ENCODE measurements at places on chromosomes 3 and 15.
A peak's percentile ranks its signal among the peaks of the same experiment; 100 is the strongest.

GRCh38 chr3:61627768-61628185 is 66.4 kb downstream of the PTPRG start:
- peak; percentile 98 for DNase-seq

DNA sequence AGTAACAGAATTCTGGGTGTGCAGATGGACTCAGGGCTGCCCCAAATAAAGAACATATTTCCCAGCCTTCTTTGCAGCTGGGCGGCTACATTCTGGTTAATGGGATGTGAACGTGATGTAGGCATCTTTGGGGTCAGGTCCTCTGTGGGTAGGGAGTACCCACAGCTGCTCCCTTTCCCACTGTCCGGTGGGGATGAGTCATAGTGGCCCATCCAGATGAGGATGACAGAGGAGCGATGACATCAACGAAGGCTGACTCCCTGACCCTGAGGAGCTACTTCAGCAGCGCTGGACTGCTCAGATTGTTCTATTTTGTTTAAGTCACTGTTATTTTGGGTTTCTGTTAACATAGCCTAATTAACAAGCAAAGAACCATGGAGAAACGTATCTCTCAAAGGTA is 38.0 kb downstream of the SRPRB start:
- peak; percentile 89 for DNase-seq

- no peak for DNase-seq
Observed at GRCh38 chr3:29514170-29514569, 233.3 kb downstream of the RBMS3 start.

DNA sequence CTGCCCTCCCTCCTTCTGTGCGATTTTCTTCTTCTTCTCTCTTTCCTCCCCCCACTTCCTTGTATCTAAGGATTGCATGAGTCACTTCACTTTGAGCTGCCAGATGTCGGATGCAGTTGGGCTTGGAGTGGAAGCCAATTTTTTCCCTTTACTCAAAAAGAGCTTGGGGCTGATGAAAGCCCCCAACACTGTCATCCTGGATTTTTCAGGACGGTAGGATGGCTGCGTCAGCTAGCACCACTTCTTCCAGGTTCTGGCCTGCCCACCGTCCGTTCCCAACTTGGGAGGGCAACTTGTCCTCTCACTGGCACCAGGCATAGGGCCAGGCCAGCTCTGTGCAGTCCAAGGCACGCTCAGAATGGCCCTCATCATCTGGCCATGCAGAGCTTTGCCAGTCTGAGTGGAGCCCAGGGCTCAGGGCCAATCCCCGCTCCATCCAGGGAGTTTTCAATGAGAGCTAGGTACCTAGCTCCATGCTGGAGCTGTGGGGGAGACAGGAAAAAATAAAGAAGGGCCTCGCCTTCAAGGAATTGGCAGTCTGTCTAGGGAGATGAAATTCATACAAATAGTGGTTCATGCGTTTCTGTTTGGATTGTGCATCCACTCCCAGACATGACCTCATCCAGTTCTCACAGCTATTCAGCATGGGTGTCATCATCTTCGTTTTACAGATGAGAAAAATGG is 47.7 kb upstream of the INSYN1 start:
- peak; percentile 79 for DNase-seq

DNA sequence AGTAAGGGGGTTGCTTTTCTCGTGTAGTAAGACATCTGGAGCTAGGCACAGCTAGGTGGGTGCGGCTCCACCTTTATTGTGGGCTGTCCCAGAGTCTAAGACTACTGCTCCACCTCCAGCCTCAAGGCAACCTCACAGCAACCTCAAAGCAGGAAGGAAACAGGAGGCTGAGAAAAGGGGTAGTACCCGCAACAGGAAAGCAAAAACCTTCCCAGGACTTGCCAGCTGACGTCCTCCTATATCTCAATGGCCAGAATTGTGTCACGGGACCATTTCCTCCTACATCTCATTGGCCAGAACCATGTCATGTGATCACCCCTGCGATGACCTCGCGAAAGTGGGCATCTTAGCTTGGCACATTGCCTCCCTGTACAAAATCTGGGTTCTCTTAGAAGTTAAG is 4.3 kb upstream of the GPR160 start:
- DNase-seq = no peak

- peak; percentile 33 for DNase-seq
Observed at GRCh38 chr3:191051037-191051436, 148.0 kb upstream of the OSTN start.
